ENCODE measurements at places on chromosomes 11 and 22. TPM values are rescaled to one million over a fixed set of nuclear protein-coding genes. Genes with fewer than 3 reads are reported as not detected.
A peak's percentile ranks its signal among the peaks of the same experiment; 100 is the strongest.

DNA sequence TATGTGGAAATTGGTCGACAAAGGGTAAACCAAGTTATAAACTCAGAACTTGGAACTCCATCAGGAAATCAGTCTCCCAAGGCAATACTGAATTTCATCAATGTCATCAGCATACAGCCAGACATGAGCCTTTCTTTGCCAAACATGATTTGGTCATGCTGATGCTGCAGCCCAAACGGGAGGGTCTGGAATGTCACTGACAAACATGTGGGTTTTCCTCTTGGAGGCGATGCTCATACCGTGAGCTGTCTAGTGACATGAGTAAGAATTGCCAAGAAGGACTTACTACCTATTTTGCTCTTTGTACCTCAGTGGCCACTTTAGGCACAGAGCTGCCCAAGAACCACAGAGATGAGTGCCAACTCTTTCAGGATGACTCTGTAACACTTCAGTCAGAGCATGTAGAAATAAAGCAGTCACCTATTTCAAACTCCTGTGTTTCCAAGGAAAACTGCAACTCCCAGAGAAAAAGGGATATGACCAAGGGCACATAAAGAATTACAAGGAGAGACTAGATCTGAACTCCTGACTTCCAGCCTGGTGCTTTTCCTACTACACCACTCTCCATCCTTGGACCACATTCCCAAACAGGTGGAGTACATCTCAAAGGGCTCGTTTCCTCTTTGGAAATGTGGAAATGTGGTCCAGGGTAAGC lies 24.3 kb upstream of the MRGPRX2 start:
- DNase-seq = no peak

DNA sequence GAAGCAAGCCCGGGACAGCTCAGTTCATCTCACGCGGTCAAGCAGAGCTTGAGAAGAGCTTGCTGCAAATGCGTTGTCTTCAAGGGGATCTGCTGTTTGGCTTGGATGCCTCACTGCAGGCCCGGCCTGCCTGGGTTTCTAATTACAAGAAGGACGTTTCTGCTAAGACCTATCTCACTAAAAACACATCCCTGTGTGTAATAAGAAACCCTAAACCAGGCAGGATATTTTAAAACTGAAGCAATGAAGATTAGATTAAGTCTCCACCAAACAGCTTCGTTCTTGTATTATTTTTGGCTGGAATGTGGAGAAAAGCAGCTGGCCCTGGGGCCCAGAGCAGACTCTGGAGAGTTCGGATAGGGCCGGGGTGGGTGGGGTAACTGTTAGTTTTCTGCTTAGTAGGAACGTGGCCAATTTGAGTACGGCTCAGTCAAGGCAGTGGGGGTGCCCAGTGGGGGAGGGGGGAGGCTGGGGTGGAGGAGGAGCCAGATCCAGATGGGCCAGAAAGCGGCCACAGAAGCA lies 6.0 kb downstream of the PKNOX2 start:
- DNase-seq = no peak

DNA sequence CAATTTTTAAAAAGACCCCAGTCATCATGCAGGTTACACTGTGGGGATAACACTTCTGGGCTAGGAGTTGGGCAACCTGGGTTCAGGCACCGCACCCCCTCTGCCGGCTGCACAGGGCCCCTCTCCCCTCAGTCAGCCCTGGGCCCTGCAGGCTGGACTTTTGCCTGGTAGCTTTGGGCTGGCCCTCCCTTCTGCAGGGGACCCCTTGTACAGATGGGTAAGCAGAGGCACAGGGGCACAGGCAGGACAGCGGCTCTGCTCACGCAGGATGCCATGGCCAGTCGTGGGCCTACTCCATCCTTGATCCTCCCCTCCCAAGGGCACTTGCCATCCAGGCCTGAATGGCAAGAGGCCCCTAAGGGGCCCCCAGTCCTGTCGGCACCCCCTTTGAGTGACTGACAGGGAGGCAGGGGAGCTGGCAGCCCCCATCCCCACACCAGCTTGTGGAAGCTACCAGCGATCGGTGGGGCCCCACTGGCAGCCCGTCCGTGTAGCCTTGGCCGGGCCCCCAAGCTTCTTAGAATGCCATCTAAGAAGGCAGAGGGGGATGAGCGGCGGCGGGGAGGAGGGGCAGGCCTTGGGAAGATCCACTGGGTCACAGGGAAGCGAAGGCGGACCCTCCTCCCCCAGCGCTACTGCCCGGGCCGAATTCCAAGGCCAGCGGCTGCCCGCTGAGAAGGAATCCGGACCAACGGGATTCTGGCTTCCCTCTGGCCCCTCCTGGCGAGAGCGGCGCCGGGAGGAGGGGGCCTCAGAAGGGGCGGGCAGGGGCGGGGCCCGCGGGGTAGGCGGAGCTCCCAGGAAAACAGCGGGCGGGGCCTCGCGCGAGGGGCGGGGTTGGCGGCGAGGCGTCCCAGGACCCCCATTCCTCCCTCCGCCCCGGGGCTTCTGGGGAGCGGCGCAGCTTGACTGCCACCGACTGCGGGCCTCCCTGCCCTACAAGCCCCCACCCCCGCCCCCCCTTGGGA lies 6.8 kb upstream of the CHKA start:
- DNase-seq = no peak

GRCh38 chr22:42500836-42501179 lies 18.8 kb downstream of the RRP7A start:
- no peak for DNase-seq

DNA sequence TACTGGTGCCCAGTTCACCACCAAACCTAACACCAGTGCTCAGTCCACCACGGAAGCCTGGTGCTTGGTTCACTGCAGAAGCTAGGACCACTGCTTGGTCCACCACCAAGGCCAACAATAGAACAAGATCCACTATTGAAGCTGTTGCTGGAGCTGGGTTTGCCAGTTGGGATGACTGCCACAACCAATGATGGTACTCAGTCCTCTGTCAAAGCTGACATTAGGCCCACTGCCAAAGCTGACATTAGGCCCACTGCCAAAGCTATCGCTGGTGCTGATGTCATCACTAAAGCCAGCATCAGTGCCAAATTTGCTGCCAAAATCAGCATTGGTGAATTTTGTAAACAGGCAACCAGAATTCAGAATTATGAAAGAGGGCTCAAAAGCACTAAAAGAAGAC lies 1850.2 kb upstream of the RAG2 start:
- DNase-seq = no peak

GRCh38 chr11:19672586-19673206 lies 39.9 kb upstream of the NAV2 start:
- no peak for DNase-seq

DNA sequence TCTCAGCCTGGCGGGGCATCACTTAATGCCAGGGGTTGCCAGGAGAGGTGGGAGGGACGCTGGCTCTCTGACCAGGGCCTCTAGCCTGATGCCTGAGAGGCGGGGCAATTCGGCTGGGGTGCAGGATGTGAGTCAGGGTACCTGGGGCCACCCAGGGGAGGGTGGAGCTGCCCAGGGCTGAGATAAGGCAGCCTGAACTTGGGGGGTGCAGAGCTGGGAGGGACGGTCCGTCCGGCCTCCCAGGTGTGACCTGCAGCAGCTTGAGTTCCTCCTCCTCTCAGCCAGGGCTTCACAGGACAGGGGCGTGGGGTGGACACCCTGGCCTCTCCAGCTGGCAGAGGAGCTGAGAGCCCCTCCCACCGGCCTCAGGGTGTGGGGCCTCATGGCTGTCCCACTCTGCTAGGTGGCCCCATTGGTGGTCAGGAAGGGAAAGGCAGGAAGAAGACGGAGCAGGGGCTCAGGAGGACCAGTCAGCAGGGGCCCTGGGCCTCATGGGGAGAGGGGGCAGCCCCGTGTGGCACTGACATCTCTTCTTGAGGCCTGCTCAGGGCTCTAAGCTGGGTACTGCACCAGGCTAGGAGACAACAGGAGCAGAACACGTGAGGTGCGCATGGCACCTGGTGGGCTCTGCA lies 942 bp upstream of the RPS6KA4 start:
- no peak for DNase-seq

GRCh38 chr11:130445788-130446187 lies 2.7 kb upstream of the ADAMTS15 start:
- no peak for DNase-seq

DNA sequence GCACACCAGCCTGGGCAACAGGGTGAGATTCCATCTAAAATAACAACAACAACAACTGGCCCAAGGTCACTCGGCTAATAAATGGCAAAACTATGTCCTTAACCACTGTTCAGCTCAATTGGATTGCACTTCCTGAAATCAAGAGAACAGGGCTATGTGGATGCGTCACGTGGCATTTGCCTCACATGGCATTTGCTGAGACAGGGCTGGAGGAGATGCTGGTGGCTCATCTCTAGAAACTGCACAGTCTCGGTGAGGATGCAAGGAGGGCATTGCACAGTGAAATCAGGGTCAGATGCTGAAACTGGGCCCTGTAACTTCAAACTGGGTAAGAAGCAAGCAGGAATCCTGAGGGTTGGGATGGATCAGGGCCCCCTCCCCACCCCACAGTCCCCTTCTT lies 171.9 kb downstream of the BUD13 start:
- no peak for DNase-seq

- peak; percentile 45 for DNase-seq
These were observed 2.9 kb upstream of the GGT5 start for GRCh38 chr22:24247564-24248344.

DNA sequence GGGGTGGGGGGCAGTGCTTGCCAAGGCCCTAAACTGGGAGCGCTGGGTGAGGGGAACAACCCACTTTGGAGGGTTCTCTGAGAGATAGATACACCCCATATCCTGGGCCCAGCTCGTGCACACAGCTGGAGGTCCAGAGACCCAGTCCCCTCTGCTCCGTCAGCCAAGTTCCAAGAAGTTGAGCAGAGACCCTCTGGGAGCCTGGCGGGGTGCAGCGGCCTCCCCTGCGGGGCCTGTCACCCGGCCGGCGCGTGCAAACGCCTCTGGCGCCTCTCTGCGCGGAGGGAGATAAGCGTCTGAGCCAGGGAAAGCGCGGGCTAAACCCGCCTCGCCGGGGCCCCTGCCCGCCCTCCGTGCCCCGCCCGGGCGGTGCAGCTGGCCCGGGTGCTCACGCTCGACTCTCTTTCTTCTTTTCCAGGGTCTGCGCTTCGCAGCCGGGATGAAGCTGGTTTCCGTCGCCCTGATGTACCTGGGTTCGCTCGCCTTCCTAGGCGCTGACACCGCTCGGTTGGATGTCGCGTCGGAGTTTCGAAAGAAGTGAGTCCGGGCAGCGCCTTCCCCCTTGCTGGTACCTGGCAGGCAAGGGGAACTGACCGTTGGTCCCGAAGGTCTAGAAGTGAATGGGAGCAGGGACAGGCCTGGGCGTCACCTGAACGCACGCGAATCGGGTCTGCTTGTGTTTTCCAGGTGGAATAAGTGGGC lies 540 bp downstream of the ADM start:
- peak; percentile 34 for DNase-seq

DNA sequence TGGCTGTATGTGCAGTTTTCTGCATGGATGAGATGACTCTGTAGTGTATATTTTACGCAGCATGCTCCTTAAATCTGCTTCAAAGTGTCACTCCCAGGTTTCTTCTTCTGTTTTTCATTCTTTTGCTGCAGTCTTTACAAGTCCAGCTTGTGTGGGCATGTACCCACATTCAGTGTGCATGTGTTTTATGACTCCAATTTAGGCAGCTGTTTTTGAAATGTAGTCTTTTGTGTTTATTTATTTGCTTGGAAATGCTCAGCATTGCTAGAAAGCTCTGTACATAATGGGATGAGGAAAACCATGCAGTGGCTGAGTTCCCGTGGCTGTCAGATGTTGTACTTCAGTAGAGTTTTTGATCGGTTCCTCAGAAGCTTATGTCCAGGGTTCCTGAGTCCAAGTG lies 138.5 kb downstream of the ARHGAP42 start:
- DNase-seq = no peak

DNA sequence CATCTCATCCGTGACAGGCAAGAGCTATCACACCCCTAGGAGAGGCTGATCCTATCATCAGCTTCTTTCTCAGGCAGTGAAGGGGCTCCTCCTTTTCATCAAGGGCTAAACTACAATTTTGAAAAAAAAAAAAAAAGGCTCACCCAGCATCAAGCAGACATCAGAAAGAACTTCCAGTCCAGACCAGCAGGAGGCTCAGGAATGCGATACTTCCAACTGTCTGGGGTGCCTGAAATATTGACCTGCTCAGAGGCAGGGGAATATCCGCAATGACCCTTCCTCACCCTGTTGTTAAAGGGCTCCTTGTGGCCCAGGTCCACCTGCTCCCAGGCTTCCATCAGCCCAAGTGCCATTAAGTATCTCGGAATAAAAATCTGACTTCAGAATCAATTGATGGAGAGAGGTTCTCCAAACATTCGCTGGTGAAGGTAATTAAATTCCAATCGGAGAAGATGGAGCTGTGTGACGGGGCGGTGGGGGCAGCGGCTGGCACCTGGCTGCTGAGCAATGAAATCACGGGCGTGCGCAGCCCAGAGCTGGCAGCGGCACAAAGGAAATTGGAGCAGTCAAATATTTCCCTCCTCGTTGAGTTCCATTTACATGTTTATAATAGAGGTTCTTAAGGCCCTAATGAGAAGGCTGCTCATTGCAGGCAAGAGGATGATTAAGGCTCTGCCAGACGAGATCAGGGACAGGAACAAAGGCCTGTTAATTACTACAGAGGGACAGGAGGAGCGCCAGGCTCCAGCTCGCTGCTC lies 69.0 kb upstream of the THY1 start:
- DNase-seq = no peak

DNA sequence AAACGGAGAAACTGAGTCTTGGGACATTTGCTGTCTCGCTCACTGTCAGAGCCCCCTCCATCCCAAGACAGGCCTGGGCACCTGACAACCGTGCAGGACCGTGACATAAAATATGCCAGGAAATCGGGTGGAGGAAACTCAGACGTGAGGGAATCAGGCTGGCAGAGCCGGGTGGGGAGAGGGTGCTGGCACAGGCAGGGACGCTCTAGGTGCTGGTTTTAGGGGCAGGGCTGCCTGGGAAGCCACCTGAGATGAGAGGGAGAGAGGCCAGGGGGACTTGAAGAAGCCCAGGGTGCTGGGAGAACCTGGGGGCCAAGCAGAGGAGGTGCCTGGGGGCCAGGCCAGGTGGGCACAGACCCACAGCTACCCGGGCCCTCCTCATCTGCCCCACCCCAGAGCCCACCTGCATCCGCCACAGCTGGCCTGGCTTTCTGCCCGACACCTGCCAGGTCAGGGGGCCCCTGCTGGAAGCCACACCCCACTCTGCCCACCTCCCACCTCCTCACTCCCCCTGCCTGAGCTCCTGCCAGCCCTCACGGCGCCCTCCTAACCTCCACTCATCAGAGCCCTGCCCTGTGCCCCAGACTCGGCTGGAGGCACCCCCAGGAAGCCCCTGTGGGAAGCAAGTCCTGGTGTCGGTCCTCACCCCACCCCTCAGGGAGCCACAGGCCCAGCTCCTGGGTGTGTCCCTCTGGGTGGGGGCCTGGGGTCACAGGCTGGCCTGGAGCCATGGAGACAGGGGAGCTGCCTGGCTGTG lies 27.3 kb upstream of the MUC5AC start:
- DNase-seq = no peak

- no peak for DNase-seq
These were observed 843.0 kb downstream of the METTL15 start for GRCh38 chr11:28951191-28951590.

GRCh38 chr11:61045271-61045670 lies 57.0 kb upstream of the CD5 start:
- no peak for DNase-seq

The TCN2 gene
- polyA plus RNA-seq = 0.20 TPM

The LMF2 gene
- polyA plus RNA-seq = 15.1 TPM

The TBRG1 gene
- 34.9 TPM for polyA plus RNA-seq

The PHETA2 gene
- polyA plus RNA-seq = 0.08 TPM

The POU2AF3 gene
- not detected for polyA plus RNA-seq

The OR5P2 gene
- polyA plus RNA-seq = not detected

The OR10G8 gene
- not detected for polyA plus RNA-seq

The CD6 gene
- 199 TPM for polyA plus RNA-seq

The FAM180B gene
- not detected for polyA plus RNA-seq

The NPAS4 gene
- not detected for polyA plus RNA-seq

The SLC7A4 gene
- 0.99 TPM for polyA plus RNA-seq

The CENPM gene
- polyA plus RNA-seq = 2.1 TPM
